BE2C (cell line): ENCODE measurements at places on chromosomes 6 and 20.

- no peak for DNase-seq
These were observed 249.7 kb downstream of the NKAIN2 start for GRCh38 chr6:124053315-124053714.

DNA sequence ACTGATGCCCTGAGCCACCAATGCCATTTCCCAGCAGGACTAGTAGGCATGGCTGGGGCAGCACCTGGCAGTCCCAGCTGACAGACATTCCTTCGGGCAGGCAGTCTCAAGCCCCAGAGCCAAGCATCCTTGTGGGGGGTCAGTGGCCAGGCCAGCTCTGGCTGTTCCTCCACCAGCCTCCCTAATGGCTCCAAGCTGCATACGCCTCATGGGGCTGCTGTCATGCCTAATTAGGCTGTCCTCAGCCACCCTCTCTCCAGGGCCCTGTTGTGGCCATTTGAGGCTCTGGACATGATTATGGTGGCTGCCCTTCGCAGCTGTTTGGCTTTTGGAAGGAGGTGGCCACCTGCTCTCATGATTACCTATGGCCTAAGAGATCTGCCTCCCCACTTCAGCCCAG is 79.4 kb downstream of the DLGAP4 start:
- no peak for DNase-seq

DNA sequence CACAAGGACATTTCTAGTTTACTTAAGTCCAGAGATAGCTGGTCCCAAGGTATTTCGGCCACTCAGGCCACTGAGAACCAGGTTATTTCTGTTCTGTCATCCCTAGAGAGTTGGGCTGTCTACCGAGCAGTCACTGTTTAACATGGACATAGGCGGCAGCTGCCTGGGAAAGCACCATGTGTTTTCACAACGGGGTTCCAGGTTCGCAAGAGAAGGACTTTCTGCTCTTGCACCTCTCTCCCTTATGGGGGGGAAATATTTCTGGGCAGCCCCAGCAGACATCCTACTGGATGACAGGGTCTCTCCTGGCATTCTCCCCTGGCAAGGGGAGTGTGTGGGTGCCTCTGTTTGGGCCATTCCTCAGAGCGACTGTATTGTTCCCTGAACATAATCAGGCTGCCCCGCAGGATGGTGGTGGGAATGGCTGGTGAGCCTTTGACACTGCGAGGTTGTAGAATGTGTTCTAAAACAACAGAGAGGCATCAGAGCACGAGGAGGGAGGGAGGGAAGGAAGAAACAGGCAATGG is 64.4 kb upstream of the DUSP22 start:
- DNase-seq = no peak

DNA sequence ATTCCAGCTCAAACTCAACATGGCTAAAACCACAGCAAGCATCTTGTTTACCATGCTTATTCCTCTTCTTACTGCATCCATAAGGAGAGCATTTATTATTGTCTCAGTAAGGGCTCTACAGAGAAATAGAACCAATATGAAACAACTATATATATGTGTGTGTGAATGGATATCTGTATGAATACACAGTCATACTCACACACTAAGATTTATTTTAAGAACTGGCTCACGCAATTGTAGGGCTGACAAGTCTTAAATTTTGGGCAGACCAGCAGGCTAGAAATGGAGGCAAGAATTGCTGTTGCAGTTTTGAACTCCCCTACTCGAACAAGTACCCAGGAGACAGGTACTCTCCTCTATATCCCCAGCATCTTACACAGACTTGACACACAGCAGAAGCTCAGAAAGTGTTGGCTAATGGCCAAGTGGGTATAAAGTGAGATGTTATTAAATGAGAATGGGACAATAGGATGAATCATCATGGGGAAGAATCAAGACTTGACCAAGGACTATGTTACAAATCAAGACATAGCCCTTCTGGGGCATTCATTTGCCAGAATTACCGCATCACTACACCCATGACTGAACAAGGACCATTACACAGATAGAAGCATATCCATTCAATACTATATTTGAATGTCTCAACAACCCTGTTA is 13.0 kb downstream of the ZHX3 start:
- no peak for DNase-seq

GRCh38 chr20:50113420-50114224 is 672 bp upstream of the UBE2V1 start:
- no peak for DNase-seq

GRCh38 chr6:34295721-34296120 is 46.9 kb upstream of the SMIM29 start:
- DNase-seq = no peak

DNA sequence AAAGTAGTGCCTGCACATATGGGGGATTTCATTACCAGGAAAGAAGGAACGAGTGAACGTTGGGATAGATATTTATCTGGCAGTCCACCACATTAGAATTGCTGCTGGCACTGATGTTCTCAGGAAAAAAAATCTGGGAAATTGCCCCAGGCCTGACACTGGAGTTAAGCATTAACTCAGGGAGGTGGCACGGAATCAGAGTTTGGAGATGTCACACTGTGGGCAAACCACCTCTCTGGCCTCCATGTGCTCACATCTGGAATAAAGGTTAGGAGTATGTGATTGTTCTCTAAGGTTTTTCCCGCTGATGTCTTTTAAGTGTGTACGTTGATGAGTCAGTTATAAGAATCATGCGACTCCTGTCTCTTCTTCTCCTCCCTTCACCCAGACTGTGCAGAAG is 7.9 kb downstream of the TGM3 start:
- no peak for DNase-seq

DNA sequence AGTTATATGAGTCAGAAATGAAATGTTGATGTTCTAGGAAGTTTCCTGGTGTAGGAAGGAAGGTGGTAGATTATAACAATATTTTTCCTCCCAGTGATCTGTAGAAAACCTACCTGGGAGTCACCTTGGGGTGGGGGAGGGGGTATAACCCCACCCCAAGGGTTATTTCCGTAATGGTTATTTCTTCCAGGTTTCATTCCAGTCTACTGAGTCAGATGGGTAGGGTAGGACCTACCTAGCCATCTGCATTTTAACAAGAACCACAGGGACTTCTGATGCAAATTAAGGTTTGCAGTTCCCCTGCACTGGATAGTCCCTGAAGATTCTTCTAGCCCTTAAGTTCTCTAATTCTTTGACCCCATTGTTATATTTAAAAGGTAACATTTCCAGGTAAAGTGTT is 88.9 kb downstream of the ARMC2 start:
- no peak for DNase-seq

DNA sequence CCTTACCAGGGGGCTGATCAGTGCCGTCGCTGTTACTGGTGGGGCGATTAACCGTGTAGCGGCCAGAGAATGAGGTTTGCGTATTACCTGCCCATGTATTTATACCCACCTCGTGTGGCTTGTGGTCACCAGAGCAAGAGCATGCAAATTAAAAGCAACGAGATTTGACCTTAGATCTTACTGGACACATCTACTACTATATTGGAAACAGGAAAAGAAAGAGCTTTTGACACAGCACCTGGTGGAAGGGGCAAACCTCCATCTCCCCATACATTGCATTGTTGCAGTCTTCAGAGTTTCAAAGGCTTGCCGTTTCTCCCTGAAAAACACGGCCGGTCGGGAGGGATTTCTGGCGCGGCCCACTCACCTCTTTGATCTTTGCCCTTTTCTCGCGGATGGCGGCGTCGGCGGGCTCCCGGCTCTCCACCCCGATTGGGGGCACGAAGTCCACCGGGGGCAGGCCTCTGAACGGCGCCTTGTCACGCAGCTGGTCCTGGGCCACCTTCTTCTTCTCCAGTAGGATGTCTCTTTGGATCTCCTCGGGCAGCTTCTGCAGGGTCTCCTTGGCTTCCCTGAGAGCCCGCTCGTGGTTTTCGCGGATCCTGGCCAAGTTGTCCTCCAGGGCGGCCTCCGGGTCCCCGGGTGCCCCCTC is 1.3 kb downstream of the MAN1A1 start:
- peak; percentile 28 for DNase-seq

GRCh38 chr6:145260484-145261175 is 474.7 kb downstream of the EPM2A start:
- DNase-seq = no peak

GRCh38 chr20:42556575-42556974 is 633.1 kb downstream of the PTPRT start:
- no peak for DNase-seq

- no peak for DNase-seq
These were observed 91.5 kb upstream of the SASH1 start for GRCh38 chr6:148250975-148251685.

DNA sequence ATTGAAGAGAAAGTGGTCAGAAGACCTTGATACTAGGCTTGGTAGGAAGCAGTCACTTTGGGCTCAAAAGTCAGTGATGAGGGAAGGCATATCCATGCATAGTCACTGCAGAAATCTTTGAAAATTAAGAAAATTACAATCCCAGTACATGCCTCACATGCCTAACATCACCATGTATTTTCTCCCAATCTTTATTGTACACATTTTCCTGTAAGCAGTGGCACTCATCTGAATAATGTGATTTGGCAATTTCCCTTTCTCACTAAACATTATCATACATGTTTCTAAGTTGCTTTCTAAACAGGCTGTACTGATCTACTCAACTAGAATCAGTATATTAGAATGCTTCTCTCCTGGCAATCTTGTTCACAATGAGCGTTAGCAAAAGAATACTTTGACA is 280.7 kb upstream of the SUPT3H start:
- no peak for DNase-seq

GRCh38 chr6:81744131-81744530 is 8.3 kb downstream of the TENT5A start:
- DNase-seq = no peak

DNA sequence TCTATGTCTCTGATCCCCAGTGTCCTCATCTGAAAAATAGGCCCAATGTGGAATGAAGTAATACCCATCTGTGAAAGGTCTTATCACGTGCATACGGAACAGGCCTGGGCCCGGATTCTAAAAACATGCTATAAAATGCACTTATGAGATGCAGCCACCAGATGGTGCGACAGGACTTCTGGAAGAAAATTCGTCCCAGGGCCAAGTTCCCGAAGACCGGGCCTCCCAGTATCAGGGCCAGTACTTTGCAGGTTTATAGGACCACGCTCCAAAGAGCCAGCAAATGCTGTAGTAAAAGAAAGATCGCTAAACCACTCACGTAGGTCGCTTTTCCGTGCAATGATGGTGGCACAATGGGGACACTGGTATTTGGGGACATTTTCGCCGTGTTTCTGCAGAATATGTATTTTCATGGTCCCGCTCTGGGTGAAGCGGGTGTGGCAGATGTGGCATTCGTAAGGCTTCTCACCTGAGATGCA is 10.6 kb downstream of the CTCFL start:
- DNase-seq = peak; percentile 69

- DNase-seq = no peak
These were observed 277.1 kb upstream of the QKI start for GRCh38 chr6:163137398-163137881.

- no peak for DNase-seq
These were observed 75.4 kb upstream of the INSM1 start for GRCh38 chr20:20292472-20292871.

- no peak for DNase-seq
These were observed 286.1 kb downstream of the SYNE1 start for GRCh38 chr6:152351110-152351509.

DNA sequence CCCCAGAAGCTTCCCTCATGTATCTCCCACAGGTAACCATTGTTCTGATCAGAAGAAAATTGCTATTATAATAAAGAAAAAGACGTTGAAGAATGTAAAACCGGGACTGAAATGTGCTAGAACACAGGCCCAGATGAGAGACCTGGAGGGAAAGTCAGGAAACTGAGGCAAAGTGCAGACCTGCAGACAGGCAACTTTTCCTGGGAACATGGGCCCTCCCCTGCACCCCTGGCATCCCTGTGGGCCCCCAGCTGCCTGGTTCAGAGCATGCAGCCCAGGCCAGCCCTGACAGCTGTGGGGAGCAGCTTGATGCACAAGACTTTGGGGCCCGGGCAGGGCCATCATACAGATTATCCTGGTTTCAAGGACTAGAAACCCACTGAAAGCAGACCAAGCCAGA is 212.2 kb downstream of the CDC5L start:
- no peak for DNase-seq

GRCh38 chr6:163943607-163944385 is 529.3 kb downstream of the QKI start:
- no peak for DNase-seq

- DNase-seq = no peak
These were observed 51.0 kb upstream of the CD93 start for GRCh38 chr20:23136893-23137745.

GRCh38 chr6:17393892-17394631 is 667 bp downstream of the CAP2 start:
- no peak for DNase-seq

DNA sequence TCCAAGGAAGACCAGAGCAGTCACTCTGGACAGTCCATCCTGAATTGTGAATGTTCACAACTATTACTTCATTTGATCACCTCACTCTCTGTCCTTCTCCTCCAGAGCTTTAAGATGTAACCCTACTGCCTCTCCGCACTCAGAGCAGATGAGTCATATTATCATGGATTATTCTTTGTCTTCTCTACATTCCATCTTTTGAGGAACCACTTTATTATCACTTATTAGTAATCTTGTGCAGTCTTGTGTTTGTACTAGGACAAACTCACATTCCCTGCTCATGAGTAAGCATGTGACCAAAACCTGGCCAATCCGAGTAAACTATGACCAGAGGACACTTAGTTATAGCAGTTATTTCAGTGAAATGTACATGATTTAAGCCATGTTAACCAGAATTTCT is 401.5 kb upstream of the ADGRB3 start:
- no peak for DNase-seq

- no peak for DNase-seq
These were observed 27.6 kb downstream of the VTA1 start for GRCh38 chr6:142174703-142175102.

DNA sequence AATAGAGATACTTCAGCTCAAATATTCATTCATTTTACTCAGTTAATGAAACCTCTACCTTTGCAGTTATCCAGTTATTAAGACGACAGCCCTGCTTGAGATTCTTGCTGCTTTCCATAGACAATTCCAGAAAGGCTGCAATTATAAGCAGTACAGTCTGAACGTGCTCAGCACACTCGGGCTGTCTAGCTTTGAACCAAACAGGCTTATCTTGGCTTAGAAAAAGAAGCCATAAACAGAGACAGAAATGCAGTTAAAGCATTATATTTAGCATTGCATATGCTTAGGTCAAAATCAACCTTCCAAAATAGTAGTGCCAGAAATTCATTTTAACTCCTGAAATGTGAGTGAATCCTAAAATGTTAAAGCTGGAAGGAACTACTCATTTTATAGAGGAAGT is 204.1 kb upstream of the KCNQ5 start:
- DNase-seq = no peak

- DNase-seq = no peak
These were observed 110.1 kb upstream of the HS3ST5 start for GRCh38 chr6:114452785-114453401.

DNA sequence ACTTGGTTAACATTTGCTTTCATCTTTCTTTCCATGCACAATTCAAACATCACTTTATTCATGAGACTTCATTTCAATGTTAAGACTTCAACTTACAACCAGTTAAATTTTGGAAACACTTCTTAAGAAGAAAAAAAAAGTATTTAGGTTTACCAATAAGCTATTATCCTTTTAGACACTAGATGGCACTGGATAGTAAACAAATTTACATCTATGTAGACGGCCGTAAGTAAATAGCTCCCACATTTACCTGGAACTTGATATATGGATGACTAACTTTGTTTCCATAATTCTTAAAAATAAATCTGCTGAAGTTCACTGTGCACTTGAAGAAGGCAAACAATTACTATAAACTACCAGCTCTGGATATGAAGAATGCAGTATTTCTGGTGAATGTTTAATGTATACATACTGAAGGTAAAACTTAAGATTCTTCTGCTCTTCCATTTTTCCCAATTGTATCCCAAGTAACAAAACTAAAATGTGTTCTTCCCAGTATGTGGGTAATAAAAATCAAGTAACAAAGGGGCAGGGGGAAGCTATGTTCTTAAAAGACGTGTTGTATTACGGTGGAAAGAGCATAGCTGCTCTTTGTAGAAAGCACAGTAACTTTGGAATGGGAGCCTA is 130.6 kb upstream of the C6orf118 start:
- no peak for DNase-seq
